ENCODE measurements at places on chromosomes 3 and 15.

DNA sequence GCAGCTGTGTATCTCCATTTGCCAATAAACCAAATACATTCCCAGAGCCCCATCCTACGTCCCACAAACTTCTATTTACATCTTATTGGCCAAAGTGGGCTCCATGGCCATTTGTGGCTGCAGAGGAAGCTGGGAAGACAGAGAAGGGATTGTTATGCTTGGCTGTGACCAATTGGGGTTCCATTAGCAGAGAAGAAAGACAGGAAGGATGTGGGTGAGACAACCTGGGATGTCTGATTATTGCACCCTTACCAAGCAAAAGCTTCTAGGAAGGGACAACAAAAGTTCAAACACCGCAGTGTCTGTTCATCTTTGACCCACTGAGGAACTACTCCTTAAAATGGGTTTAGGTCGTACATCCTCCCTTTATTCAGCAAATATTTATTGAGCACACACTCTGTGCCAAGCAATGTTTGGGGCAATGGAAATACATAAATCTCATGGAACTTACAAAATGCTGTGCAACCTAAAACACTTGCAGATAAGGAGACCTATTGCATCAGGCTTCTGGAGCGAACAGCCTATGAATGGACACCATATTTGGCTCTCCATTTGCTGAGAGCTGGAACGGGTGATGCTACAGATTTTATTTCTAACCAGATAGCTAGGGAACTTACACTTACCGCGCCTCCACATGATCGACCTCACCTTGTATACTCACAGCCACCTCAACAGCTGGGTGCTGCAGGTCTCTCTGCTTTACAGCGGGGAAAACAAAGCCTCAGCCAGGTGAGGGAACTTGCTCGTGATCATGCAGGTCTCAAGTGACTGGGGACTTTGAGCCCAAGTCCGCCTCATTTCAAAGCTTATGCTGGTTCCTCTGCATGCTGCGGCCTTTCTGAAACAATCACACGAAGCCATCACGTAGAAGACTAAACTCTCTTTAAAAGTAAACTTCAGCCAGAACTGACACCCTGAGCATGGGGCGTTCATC, 21.4 kb upstream of the NR2E3 start:
- H3K4me1 ChIP-seq: no peaks in the 10 kb centered on the region
- H3K4me3 ChIP-seq: no peak overlapping the region
- peaks cover 44% of the 10 kb centered on the region for H3K27me3 ChIP-seq
- DNase-seq: no peak

- no peak overlapping the region for H3K4me3 ChIP-seq
- DNase-seq: no peak
- no peaks in the 10 kb centered on the region for H3K36me3 ChIP-seq
These were observed 364.0 kb downstream of the CNTN6 start for GRCh38 chr3:1456781-1457311.

DNA sequence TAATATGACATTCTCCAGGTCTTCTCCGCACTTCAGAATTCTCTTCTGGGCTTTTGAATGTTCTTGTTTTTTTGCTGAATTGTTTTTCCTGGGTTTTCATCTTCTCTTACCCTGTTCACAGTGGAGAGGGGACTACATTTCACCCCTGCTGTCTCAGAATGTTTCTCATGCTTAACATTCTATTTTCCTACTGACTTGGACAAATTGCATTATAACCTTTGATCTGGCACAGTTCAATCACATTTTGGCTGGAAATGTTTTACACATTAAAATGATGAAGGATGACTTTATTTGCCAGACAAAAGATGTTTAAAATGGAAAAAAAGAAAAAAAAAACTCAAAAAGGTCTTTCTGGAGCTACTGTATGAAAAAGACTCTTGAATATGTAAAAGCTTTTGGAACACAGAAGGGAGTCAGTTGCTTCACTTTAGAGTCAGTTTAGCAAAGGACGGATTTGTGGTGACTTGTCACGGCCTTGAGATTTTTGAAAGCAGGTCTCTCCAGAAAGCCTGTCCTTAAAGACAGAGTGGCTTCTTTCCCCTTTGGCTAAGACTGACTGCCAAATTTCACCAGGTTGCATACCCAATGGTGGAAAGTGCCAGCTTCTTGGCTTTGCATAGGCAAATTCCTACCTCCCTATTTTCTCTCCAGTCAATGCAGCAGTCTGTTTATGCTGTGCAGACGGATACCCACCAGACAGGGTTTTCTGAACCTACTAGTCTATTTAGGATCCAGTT, 401.0 kb upstream of the TBL1XR1 start:
- H3K4me3 ChIP-seq: peak overlapping the region; percentile 68
- no peaks in the 10 kb centered on the region for H3K27me3 ChIP-seq
- peaks cover 2% of the 10 kb centered on the region for H3K36me3 ChIP-seq
- peak overlapping the region; percentile 90 for H3K27ac ChIP-seq
- H3K4me1 ChIP-seq: peaks cover 65% of the 10 kb centered on the region

GRCh38 chr3:139558351-139559266, 19.1 kb upstream of the RBP1 start:
- H3K27me3 ChIP-seq: no peaks in the 10 kb centered on the region
- H3K4me3 ChIP-seq: no peak overlapping the region
- H3K36me3 ChIP-seq: no peaks in the 10 kb centered on the region
- no peaks in the 10 kb centered on the region for H3K4me1 ChIP-seq
- H3K27ac ChIP-seq: no peak overlapping the region
- no peak for DNase-seq

DNA sequence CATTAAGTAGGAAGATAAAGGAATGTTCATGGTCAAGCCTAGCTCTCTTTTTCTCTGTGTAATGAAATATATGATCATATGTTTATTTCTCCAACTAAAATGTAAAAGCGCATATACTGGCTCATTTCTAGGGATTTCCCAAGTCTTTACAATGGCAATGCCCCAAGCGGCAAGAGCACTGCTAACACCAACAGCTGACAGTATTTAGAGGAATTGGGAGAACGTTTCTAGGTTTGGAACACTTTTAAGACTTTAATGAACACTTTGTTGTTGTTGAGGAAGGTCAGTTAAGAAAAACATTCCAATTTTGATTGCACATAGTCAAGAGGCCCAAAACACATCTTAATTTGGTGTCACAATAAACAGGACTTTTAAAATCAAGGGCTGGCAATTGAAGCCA, 132.7 kb downstream of the ATP8B4 start:
- no peak overlapping the region for H3K27ac ChIP-seq
- no peak for DNase-seq
- no peaks in the 10 kb centered on the region for H3K36me3 ChIP-seq
- no peaks in the 10 kb centered on the region for H3K27me3 ChIP-seq
- no peak overlapping the region for H3K4me3 ChIP-seq

GRCh38 chr15:83605111-83605945, 48.6 kb upstream of the ADAMTSL3 start:
- peaks cover 12% of the 10 kb centered on the region for H3K27me3 ChIP-seq
- no peak overlapping the region for H3K4me3 ChIP-seq
- no peak overlapping the region for H3K27ac ChIP-seq

- no peak overlapping the region for H3K27ac ChIP-seq
- no peak for DNase-seq
These were observed 50.5 kb downstream of the SUCNR1 start for GRCh38 chr3:151923901-151924300.

DNA sequence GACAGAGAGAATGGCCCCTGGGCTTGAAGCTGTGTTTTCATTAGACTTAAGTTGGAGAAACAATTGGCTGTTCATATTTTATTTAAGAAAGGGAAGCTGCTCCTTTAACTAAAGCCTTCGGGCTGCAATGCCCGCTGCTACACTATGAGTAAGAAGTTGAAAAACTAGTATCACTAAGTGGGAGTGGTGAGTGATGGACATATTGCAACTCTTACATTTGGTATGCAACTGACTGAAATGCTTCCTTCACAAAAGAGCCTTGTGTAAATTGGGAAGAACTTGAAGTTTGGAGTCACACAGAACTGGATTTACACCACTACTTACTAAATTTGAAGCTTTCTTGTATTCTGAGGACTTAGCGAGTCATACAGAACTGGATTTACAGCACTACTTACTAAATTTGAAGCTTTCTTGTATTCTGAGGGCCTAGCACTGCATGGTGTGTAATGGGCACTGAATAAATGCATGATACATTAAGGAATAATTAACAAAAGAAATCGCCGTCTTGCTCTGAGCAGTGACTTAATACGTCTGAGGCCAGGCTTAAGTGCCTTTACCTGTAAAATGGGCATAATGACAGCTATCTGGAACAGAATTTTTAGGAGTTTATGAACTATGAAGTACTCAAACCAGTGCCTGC, 149.5 kb downstream of the RYR3 start:
- peaks cover 2% of the 10 kb centered on the region for H3K36me3 ChIP-seq
- DNase-seq: no peak
- no peak overlapping the region for H3K27ac ChIP-seq
- no peaks in the 10 kb centered on the region for H3K4me1 ChIP-seq

DNA sequence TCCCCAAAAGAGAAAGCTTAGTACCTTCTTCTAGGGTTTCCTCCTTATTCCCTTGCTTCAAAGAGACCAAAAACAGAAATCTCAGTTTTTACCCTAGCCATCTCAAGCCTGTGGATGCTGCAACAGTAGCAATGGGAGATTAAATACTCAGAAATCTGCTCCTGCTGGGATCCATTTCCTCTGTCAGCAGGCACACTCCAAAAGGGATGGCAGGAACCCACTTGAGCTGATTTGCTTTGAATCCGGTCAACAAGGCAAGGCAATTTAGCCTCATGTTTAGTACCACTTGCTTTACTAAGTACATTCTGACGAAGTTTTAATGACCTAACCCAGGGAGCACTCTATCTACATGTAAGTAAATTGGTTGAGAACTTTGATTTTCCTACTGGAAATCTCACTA, 590.0 kb upstream of the ADAMTS9 start:
- no peaks in the 10 kb centered on the region for H3K27me3 ChIP-seq
- no peak overlapping the region for H3K4me3 ChIP-seq
- H3K36me3 ChIP-seq: no peaks in the 10 kb centered on the region
- DNase-seq: no peak

DNA sequence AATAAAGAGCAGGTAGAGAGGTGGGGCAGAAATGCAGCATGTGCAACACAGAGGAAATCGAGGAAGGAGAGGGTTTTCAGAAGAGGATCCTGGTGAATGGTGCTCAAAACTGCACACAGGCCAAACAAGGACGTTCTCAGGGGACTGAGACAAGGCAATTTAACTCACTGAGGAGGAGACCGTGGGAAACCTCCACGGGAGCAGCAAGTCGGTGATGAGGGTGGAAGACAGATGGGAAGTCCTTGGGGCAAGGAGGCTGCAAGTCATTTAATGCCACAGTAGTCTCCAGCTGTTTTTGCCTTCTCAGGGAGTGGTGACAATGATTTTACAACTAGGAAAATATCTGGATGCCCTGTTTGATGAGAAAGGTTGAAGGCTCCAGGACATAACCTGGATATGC, 11.5 kb upstream of the PDIA5 start:
- no peak for DNase-seq
- H3K27ac ChIP-seq: no peak overlapping the region
- no peaks in the 10 kb centered on the region for H3K4me1 ChIP-seq
- H3K4me3 ChIP-seq: no peak overlapping the region
- H3K27me3 ChIP-seq: peaks cover 23% of the 10 kb centered on the region

DNA sequence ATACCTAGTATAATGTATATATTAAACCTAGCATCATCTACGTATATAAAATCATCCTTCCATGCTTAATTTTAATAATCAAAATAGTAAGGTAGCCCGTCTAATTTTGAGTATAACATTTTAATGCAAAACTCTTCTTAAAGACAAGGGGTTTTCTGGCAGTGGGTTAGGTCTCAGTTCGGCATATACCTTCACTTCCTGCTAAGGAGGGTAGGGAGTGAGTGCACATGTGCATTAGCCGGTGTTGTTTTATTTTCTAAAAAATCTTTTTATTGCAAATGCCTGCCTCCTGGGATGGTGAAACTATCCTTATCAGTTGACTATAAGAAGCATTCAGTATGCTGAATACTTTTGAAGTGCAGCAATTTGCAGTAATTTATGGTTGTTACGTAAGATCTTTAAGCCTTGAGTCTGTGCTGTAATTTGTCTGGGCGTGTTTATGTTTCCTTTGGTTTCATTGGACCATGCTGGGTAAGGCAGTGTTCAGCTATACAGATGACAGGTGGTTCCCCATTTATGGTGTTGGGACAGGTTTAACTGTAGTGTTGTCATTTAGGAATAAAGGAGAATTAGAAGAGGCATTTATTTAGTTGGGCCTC, 11.7 kb downstream of the ARHGEF26 start:
- no peak overlapping the region for H3K27ac ChIP-seq
- H3K4me3 ChIP-seq: no peak overlapping the region
- H3K36me3 ChIP-seq: no peaks in the 10 kb centered on the region
- H3K4me1 ChIP-seq: no peaks in the 10 kb centered on the region
- no peak for DNase-seq
- peaks cover 18% of the 10 kb centered on the region for H3K27me3 ChIP-seq

DNA sequence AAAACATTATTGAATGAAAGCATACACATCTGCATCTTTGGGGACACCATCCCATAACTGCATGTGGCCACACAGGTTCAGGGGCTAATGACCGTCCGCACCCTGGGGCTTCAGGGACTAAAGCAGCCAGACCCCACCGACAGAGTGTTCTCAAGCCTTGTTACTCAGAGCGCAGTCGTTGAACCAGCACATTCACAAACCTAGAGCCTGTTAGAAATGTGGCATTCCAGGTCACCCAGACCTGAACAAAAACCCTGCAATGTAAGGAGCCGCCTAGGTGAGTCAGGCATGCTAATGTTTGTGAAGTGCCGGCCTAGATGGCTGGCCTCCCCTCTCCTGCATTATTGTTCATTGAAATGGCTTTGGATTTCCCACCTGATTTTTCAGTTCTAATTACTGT, 52.3 kb upstream of the HACD2 start:
- no peaks in the 10 kb centered on the region for H3K36me3 ChIP-seq
- peaks cover 17% of the 10 kb centered on the region for H3K27me3 ChIP-seq
- no peaks in the 10 kb centered on the region for H3K4me1 ChIP-seq
- no peak for DNase-seq

- no peak overlapping the region for H3K4me3 ChIP-seq
- peaks cover 30% of the 10 kb centered on the region for H3K27me3 ChIP-seq
- no peaks in the 10 kb centered on the region for H3K36me3 ChIP-seq
- H3K4me1 ChIP-seq: no peaks in the 10 kb centered on the region
- H3K27ac ChIP-seq: no peak overlapping the region
- no peak for DNase-seq
These were observed 36.7 kb upstream of the ZBTB38 start for GRCh38 chr3:141331377-141332318.

DNA sequence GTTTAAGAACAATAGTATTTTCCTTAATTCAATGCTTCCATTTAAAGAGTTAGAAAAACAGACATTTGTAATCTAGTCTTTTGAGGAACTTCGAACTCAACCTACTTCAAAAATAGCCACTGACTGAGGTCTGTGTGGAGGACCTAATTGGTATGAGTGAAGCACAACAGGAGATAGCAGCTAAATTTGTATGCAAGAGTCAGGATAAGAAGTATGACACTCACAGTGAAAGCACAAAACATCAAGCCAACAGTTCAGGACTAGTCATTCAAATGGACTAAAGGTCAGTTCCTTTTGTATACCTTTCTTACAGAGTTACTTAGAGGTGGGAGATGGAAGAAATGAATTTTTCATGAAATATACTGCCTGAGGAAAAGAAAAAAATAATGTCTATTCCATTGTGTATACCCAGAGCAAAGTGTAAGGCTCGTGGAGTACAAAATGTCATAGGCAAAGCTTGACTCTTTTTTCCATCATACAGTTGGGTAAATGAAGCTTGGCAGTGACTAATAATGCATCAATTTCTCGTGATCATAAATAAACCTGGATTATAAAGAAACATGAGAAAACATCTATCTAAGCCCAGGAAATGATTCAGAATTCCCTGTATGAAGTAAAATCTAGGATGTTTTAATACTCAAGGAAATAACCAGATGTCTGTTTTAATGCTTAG, 1005.2 kb upstream of the CADM2 start:
- H3K36me3 ChIP-seq: no peaks in the 10 kb centered on the region
- no peak for DNase-seq
- no peak overlapping the region for H3K4me3 ChIP-seq

GRCh38 chr3:186052096-186052840, 56.6 kb downstream of the ETV5 start:
- H3K27ac ChIP-seq: no peak overlapping the region
- no peak for DNase-seq
- peaks cover 86% of the 10 kb centered on the region for H3K27me3 ChIP-seq
- H3K4me3 ChIP-seq: no peak overlapping the region

Measured in effector memory CD8-positive, alpha-beta T cell (primary cell).